Immature natural killer cell (primary cell): ENCODE measurements at places on chromosomes 7 and 10.

DNA sequence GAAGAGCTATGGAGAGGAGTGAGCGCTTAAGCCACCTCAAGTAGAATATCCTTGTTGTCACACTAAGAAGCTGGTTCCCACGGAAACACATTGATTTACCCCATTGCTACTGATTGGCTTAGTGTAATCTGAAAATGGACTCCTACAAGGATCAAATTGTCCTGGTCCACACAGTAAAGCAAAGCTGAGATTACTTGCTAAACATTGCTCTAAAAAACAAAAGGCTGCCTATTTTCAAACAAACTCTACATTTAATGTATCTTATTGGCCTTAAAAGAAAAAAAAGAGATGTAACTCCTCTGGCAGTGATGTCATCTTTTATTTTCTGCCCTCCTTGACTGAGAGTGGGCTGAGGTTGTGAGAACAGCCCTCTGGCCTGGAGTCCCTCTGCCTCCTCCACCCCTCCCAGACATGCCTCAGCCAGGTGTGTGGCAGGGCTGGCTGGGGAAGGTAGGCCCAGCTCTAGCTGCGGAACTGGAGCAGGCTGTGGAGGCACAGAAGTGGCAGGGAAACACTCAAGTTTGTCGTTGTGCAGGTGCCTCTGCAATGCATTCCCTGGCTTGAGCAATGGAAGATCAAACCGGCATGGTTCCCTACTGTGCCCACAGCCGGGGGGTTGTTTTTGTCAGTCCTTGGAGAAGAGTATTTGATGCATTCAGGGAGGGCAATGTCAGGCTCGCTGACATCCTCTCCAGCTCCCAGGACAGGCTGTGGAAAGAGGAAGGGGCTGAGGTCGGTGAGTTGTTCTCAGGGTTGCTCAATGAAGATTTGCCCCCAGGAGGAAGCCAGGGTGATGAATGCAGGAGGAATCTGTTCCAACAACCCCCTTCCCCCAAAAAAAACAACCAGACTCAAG, 9.1 kb downstream of the KLF6 start:
- H3K4me3 ChIP-seq, result peak overlapping the region; percentile 60
- peaks cover 29% of the 10 kb centered on the region for H3K27me3 ChIP-seq
- H3K4me1 ChIP-seq, result peaks cover 68% of the 10 kb centered on the region

GRCh38 chr7:26061678-26062603, 90.1 kb upstream of the NFE2L3 start:
- peak; percentile 47 for DNase-seq
- no peaks in the 10 kb centered on the region for H3K36me3 ChIP-seq
- no peak overlapping the region for H3K27ac ChIP-seq
- no peaks in the 10 kb centered on the region for H3K4me1 ChIP-seq
- peaks cover 6% of the 10 kb centered on the region for H3K27me3 ChIP-seq

DNA sequence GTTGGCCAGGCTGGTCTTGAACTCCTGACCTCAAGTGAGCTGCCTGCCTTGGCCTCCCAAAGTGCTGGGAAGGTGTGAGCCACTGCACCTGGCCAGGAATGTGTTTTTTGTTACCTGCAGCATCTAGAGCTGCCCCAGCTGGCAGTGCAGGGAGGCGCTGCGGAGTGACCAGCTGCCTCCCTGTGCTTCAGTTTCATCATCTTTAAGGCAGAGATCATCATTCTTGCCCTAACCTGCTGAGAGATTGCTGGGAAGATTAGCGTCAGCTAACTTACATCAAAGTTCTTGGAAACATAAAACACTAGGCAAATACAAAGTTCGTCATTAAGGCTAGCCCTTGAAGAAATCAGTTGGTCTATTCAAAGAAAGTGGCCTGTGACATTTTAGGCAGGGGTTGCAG, 2.3 kb downstream of the ZNF282 start:
- peaks cover 26% of the 10 kb centered on the region for H3K36me3 ChIP-seq
- DNase-seq, result no peak
- H3K27ac ChIP-seq, result peak overlapping the region; percentile 58
- peaks cover 4% of the 10 kb centered on the region for H3K27me3 ChIP-seq
- no peak overlapping the region for H3K4me3 ChIP-seq

DNA sequence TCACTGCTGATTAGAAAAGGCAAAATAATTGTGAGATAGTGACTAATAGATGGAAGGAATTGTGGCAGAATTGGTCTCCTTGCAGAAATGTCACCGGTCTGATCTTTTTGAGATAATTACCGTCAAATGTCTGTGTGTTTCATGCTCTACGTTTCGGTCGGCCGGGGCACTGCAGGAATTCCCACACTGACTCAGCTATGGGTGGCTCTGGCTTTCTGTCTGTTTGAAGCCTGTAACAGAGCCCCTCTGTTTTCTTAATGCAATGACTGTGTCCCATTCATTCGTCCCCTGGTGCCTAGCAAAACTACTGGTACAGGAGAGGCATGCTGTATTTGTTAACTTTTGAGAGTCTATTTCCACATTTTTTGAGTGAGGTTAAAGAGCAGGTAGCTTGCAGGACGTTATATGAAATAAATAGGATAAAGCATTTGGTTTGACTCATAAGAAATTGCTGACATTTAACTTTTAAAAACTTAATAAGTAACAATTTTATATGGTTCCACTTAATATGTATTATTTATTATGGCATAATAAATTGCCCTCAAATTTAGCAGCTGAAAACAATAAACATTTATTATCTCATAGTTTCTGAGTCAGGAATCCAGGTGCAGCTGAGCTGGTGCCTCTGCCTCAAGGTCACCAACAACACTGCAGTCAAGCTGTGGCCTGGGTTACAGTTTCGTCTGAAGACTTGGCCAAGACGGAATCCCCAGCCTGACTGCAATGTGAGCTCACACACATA, 53.3 kb upstream of the CTBP2 start:
- peaks cover 10% of the 10 kb centered on the region for H3K27me3 ChIP-seq
- H3K36me3 ChIP-seq, result no peaks in the 10 kb centered on the region
- DNase-seq, result no peak
- H3K4me3 ChIP-seq, result no peak overlapping the region
- no peak overlapping the region for H3K27ac ChIP-seq

DNA sequence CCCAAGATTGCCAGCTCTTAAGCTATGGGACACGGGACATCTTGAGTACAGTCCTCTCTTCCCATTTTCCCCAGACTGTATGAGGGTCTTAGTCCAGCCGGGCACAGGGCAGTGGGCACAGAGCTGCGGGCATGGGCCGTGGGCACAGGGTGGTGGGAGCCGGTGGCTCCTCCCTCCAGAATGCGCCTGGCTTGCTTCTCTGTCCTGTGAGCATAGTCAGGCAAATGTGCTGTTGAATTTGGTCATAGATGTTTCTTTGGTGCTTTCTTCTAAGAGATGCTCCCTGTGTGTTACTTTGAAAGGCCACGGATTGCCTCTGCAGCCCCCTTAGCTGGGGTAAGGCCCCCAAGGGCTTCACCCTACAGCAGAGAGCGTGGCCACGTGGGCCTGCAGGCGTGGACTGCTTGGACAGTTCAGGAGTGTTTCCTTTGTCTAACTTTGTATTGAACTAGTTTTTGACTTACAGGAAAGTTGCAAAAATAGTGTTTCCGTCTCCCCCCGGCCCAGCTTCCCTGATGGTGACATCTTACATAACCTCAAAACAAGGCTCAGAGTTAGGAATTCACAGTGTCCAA, 24.7 kb downstream of the LRRC27 start:
- no peaks in the 10 kb centered on the region for H3K4me1 ChIP-seq
- H3K36me3 ChIP-seq, result no peaks in the 10 kb centered on the region
- H3K4me3 ChIP-seq, result no peak overlapping the region
- no peaks in the 10 kb centered on the region for H3K27me3 ChIP-seq
- H3K27ac ChIP-seq, result no peak overlapping the region
